CD4-positive, alpha-beta T cell treated with Interleukin-12 subunit alpha and Interleukin-12 subunit beta, for 1 hour (primary cell): ENCODE measurements at places on chromosomes 12 and 14.

DNA sequence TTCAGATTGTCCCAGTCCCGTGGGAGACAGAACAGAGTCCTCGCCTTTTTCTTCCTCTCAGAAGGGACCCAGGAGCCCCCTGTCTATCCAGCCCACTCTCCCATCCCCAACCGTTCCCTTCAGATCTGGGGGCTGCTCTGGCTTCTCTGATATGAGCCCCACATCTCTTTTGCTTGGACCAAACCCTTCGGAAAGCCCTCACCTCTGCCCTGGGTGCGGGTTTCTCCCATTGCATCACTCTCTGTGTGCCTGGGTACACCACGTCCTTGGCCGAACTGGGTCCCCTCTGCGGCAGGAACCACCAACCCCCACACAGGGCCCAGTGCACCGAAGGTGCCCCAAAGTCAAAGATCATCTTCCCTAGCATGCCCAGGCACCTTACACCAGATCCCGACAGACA lies 87.8 kb downstream of the DICER1 start:
- DNase-seq, result no peak

GRCh38 chr12:80498059-80498728 lies 54.2 kb downstream of the PTPRQ start:
- no peak for DNase-seq

DNA sequence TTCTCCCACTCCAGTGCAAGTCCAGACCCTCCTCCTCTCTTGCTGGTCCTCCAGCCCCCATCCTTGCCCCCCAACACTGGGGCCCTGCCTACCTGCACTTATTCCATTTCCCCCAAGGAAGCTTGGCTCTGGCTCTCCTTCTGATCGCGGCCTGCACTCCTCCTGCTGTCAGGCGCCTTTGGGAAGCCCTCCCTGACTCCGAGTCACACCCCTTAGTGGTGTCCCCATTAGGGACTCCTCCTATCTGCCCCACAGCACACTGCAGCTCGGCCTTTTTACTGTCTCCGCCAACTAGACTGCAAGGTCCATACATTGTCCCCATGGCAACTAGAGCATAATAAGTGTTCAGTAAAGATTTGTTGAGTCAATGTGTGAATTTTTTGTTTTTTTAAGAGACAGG lies 32.9 kb downstream of the FIGNL2 start:
- no peak for DNase-seq

DNA sequence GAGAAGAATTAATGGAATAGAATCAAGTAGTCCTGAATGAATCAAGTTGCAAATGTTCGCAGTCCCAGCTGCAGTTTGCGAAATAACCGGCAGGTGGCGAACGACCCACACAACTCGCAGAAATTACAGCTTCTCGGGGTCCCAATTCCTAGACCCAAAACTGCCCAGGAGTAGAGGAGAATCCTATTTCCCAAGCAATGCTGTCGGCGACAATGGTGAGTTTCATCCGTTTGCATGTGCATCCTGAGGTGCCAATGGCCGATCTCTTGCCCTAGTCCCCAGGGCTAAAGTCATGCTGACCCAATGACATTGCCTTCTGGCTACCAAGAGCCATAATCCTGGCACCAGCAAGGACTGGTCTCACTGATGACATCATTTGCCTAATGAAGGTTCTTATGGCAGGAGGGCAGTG lies 8.5 kb upstream of the ASCL1 start:
- peak; percentile 51 for DNase-seq

GRCh38 chr12:128727461-128727860 lies 96.3 kb downstream of the SLC15A4 start:
- no peak for DNase-seq
